ENCODE measurements at places on chromosomes 6 and 20.
A peak's percentile ranks its signal among the peaks of the same experiment; 100 is the strongest.

DNA sequence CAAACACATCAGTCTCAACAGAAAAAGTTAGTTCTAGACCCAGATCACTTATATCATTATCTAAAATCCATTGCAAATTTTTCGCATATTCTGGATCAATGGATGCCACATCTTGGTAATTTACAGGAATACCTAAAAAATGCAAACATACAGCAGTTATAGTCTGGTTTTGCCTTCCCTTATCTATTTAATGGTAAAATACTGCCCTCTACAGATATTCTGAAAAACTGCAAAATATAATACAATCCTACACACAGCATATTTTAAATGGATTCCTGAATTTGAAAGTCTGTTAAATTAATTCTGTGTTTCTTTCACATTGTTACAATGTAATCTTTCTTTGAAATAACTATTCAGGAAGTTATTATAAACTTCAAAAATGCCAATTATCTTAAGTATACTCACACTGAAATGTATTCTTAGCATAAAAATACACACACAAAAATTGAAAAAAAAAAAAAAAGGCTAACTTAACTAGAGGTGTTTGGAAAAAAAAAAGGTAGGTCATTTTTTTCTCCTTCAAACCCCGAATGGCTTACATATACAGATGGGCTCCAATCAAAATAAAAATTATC lies 88.4 kb downstream of the HACE1 start:
- DNase-seq = peak; percentile 47

GRCh38 chr6:110613356-110613755 lies 136.9 kb upstream of the SLC22A16 start:
- no peak for DNase-seq

DNA sequence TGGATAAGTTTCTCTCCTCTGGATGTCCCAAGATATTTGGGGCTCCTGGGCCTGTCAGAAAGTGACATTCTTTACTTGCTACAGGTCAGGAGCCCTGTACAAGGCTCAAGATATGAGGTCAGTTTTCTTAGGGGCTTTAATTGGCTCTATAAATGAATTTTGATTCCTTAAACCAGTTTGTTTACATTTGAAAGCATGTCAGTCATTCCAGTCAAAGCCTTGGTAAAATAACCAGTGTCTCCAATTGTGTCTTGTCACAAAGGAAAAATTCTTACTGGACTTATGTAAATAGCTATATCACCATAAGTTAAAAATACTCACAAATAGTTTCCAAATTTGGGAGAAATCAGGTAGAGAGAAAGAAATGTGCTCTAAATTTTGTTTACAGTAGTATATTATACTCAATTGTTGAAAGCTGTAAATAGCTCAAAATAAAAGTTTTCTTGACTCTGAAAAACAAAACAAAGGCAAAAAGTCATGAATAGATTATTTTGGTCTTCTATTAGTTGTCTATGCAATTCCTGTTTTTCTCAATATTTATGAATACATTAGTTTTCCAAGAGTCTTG lies 22.9 kb downstream of the RNF182 start:
- DNase-seq = no peak

GRCh38 chr6:1624851-1625781 lies 15.4 kb downstream of the FOXC1 start:
- peak; percentile 39 for DNase-seq

GRCh38 chr6:142118328-142118727 lies 14.4 kb upstream of the GJE1 start:
- DNase-seq = no peak
